IPS-NIHi11 (cell line): ENCODE measurements at places on chromosomes 6 and 20.

- peak; percentile 67 for DNase-seq
Measured at GRCh38 chr6:31681135-31681671, 336 bp upstream of the LY6G5C start.

- no peak for DNase-seq
Measured at GRCh38 chr6:145866456-145867396, 52.1 kb upstream of the FBXO30 start.

- DNase-seq, result no peak
Measured at GRCh38 chr6:71383476-71383875, 94.9 kb downstream of the OGFRL1 start.

GRCh38 chr6:14240411-14241166 is 123.0 kb downstream of the CD83 start:
- no peak for DNase-seq

DNA sequence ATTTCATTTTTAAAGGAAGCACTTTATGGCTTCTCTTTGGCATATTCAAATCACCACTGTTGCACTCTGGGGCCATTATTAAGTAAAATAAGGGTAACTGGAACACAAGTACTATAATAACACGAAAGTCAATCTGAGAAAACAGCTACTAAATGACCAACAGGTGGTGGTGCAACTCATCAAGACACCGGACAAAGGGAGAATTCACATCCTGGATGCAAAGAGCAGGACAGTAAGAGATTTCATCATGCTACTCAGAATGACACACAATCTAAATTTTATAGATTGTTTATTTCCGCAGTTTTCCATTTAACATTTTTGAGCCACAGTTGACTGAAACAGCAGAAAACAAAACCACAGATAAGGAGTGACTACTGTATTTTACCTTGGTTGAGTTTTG is 27.6 kb upstream of the LY86 start:
- DNase-seq, result no peak

DNA sequence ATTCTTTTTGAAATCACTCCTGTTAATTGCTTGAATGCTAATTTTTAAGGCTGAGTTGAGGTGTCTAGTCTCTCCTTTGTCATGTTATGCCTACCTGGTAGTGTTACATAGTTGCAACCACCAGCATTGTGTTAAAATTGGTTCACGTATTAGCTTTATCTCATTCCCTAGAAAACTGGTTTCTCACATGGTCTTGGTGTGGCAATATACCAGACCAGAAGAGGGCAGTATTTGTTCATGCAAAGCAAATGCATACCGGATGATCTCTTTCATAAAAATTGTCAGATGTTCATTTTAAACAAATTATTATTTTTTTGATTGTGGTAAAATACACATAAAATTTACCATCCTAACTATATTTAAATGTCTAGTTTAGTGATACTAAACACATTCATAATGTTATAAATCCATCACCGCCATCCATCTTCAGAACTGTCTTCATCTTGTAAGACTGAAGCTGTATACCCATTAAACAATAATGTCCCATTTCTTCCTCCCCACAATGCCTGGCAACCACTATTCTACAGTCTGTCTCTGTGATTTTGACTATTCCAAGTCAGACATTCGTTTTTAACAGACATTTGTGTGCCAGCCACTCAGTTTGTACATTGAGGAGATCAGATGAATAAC is 92.8 kb downstream of the ATRN start:
- DNase-seq, result peak; percentile 33

GRCh38 chr6:67558985-67559384 is 1076.1 kb upstream of the ADGRB3 start:
- DNase-seq, result no peak

- DNase-seq, result no peak
Measured at GRCh38 chr6:165746331-165746730, 83.3 kb upstream of the PDE10A start.

DNA sequence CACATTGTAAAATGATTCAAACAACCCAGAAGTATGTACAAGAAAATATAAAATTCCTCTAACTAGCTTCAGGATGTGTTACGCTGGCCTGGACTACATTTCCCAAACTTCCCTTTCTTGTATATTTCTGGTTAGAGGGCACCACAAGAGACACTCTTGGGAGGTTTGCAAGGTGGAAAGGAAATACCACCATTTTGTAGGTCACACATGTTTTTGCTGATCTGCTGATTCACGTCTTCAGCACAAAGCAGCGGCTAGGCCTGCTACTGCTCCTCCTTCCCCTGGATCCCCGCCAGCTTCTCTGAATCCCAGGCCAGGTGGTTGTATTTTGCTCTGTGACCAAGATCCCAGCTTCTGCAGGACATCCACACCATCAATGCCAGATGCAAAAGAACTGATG is 104.2 kb downstream of the AGPAT4 start:
- DNase-seq, result no peak

GRCh38 chr6:168156742-168157265 is 77.8 kb upstream of the FRMD1 start:
- DNase-seq, result no peak

- DNase-seq, result no peak
Measured at GRCh38 chr6:137759624-137760023, 107.4 kb upstream of the TNFAIP3 start.

- DNase-seq, result no peak
Measured at GRCh38 chr20:4006640-4007039, 8.7 kb downstream of the RNF24 start.

DNA sequence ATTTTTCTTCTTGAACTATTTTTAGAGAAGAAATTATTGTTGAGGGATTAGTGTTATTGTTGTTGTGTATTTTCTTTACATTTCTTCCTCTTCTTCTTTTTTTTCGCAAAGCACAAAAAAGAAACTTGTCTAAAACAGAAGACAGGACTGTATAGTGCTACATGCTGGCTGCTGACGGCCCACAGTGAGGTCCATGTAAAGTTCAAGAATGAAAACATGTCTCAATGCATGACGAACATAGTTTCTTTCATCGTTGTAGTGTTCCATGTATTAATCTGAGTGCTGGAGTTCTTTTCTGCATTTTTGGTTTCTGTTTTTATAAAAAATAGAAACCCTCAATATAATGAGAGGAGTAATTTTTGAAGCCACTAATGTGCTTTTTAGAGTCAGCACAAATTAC is 462.9 kb upstream of the MARCKS start:
- no peak for DNase-seq

GRCh38 chr6:53026526-53026925 is 31.4 kb upstream of the GSTA4 start:
- no peak for DNase-seq

DNA sequence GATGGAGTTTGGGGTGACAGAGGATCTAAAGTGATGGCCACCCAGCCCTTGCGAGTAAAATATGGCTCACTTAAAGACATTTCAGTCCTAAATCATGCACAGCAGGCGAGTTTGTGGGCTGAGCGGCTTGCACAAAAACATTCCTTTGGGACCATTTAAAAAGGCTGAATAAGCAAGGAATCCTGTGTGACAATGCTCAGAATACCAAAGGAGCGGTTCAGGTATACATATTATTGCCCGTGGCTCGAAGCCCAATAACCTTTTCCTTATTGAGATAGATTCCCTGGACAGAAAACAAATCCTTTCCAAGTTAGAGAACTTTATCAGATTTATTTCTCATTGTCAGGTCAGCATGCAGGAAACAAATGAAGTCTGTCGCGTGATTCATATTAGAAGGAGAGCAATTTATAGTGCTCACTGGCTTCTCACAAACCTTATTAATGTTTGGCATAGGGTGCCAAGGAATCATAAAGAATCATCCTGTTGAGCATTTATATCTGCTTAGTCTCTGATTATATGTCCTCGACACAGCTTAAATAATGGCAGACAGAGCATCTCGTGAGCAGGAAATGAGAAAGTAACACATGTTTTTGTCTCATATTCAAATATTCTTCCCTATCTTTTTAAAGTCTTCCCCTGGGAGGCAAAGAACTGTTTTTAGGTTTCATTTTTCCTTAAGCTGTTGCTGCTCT is 121.3 kb downstream of the TRMT11 start:
- DNase-seq, result peak; percentile 46

- no peak for DNase-seq
Measured at GRCh38 chr6:29319931-29320330, 18.4 kb downstream of the OR14J1 start.

DNA sequence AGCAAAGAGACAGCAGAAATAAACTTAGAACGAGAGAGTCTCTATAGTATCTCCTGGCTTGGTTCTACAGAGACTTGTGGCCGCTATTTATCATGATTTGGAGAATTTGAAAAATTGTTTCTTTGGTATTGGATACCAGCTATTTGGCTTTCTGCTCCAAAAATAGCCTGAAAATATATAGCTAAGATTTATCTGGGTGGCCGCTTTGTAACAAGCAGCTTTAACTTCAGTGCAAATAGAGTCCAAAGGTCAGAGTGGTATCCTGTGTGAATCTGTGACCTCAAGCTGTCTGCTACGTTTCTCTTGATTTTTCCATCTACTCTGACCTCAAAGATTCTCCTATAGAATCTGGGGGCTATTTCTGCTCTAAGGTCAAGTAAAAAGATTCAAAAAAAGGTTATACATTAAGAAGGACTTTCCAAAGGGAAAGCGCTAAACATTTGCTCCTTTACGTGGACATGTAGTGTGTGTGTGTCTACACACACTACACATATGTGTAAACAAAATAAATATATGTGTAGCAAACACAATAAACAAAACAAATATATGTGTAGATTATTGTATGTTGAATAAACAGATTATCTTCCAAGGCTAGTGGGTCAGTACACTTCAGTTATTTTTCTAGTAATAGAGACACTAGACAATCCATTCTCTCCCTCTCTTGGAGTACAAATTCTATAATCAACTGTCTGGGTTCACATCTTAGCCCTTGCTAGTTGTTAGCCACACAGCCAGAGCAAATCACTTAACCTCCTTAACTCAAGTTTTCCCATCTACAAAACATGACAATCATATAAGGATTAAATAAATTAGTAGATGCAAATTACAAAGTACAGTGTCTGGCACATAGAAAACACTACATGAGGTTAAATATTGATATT is 40.8 kb downstream of the CHD6 start:
- DNase-seq, result no peak

DNA sequence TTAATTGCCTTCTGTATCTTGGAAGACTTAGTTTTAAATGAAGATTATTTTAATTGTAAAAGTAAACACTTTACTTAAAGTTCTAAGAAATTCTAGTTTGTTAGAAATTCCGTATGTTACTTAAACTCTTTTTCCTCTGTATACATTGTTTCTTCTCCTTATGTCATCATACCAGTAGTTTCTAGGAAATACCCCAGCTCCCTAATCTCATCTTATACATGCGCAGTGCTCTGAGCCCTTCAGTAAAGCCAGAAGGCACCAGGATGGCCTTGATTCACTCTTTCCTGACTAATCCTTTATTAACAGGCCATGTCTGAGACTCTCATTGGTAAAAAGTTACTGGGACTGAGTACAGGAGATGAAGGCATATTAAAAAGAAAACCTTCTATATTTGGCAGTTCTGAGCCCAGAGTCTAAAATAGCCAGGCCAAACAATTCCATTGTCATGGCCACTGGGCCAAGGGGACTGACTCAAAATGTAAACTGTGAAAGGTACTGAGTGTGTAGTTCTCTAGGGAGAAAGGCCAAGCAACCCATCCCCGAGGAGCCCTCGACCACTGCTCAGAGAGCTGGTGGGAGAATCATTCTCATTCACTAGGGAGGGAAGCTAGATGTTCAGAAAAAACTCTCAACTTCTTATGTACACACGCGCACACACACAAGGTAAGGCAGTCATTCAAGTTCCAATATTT is 25.0 kb downstream of the SLC22A1 start:
- DNase-seq, result no peak

DNA sequence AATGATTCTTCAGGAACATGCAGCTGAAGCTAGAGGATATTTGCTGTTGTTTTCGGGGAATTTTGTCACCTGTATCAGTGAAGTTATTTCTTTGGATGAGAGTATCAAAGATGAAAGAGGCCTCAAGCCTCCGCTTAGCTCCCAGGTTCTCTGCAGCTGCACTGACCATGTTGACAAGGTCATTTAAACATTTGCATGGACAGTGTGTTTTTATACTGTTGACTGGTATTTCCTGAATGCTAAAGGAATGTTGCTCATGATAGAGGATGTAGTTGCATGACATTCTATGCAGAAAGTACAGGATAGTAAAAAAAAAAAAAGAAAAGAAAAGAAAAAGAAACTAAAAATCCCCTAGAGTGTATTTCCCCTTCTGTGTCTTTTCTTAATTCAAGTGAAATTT is 165.6 kb upstream of the LAMP5 start:
- no peak for DNase-seq

- no peak for DNase-seq
Measured at GRCh38 chr20:37542281-37542680, 14.6 kb upstream of the BLCAP start.

DNA sequence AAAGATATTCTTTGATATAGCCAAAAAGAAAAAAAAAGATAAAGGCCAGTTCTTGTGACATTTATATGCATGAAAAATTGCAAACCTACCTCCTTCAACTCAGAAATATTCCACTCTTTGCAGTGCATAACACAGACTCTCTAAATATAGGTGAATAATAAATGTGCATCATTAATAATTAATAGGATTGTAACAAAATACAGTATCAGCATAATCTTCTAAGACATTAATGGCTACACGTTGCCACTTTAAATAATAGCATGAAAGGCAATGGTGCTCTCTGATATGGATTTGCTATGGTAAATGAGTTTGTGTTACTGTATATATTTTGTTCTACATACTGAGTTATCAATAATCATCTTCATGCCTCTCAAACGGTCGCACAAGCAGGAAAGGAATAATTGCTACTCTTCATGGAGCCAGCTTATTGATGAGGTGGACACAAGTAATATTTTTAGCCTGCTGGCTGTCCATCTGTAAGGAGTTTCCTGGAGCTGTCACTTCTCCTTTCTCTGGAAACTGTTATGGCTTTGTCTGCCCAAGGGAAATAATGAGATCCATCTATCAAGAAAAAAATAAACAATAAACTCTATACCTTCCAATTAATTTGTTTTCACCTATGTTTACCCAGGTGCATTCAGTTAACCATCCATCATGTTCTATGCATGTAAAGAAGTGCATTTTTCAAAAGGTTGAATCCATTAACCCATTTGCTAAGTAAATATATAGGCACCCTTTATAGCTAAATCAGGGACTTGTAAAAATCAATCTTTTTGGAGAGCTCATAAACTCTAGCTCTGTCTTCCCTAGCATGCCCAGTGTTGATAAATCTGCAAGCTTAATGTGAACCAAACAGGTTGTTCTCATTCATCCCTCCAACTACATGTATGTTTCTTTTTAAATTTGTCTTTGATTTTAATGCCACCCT is 253.0 kb downstream of the NKAIN2 start:
- no peak for DNase-seq

DNA sequence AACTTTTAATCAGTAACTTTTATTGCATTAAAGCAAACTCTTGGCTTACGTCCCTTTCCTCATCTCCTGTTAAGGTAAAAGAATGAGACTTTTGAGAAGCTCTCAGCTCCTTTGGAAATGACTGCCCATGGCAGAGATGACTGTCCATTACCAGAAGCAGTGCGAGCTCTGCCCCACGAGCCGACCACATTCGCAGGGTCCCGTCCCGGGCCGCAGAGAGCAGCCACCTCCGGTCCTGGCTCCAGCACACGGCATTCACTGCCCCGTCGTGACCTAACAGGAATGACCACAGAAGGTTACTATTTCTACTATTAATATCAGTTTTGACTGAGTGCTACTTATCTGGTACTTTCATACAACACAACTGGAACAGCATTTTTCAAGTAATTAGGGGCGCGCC is 63.4 kb downstream of the WDR27 start:
- DNase-seq, result no peak

GRCh38 chr6:45658958-45659357 is 281.2 kb upstream of the SUPT3H start:
- no peak for DNase-seq
